ENCODE measurements at places on chromosomes 12 and 14.

- DNase-seq: no peak
Observed at GRCh38 chr14:90017371-90017770, 44.4 kb upstream of the KCNK13 start.

GRCh38 chr14:79352076-79352630, 859.2 kb downstream of the DIO2 start:
- DNase-seq: no peak

- no peak for DNase-seq
Observed at GRCh38 chr14:83007641-83008225, 1474.1 kb upstream of the SEL1L start.

- peak; percentile 68 for DNase-seq
Observed at GRCh38 chr12:12032851-12033797, 37.6 kb upstream of the BCL2L14 start.
